ENCODE measurements at places on chromosomes 11 and 22.

DNA sequence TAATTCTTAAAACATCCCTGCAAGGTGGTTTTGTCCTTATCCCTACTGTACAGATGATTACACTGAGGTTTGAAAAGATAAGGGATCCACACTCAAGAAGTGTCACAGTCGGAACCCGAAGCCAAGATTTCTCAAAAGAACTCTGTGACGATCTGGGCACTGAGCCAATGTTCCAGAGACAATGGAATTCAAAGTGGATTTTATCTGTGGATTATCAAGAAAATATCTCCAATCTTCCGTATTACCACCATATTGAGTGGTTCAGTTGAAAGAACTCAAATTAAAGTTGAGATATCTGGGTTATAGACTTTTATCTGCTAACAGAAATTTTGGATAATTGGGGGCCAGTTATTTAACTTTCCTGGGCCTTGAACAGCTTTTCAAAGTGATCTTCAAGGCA lies 100.0 kb upstream of the GRAMD1B start:
- no peak for DNase-seq

GRCh38 chr11:20631519-20632168 lies 32.2 kb downstream of the SLC6A5 start:
- no peak for DNase-seq

GRCh38 chr11:98701541-98701940 lies 319.2 kb upstream of the CNTN5 start:
- DNase-seq: no peak

DNA sequence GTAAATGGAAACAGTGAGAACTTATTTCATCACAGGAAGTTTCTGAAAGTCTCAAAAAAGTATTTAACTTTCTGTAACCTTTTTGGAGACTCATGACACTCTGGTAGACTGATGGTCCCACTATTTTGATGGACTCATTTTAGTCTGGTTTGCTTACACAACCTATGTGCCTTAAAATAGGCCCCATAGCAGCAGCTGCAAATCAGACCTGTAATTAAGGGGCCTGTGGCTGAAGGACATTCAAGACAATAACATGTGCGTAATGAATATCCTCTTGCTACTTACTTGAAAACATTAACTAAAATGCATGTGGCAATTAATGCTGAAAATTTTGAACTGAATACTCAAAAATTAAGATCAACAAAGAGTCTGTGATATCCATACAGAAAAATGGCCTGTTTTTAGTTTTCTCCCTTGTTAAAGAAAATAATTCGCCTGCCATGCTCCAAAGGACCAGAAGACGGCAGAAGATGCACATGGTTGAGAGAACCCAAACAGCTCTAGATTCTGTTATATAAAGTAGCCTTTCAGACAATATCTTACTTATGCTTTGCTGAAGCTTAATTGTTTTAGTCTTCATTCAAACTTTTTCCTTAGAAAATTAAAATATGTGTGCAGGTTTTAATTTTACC lies 568.5 kb downstream of the KCNA4 start:
- DNase-seq: peak; percentile 4

GRCh38 chr11:75893251-75893650 lies 78.2 kb downstream of the UVRAG start:
- no peak for DNase-seq

All from RPMI8226 (cell line).